ENCODE measurements at places on chromosomes 4 and X.

DNA sequence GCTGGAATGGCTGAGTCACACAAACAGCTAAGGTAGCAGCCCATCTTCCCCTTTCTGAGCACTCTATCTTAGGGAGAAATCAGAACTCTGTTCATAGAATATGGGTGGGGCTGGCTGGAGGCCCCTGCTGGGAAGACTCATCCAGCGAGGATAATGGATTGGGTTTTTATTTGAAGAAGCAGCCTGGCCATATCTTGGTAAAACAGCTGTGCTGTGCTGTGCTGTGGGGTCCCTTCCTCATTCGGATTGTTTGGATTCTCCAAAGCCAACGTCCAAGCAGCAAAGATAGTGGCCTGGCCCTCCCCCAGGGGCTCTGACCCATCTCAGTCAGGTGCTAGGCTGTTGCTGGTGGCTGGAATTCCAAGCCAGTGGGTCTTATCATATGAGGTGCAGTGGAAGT is 63.8 kb downstream of the ZNF718 start:
- ATAC-seq: no peak

GRCh38 chr4:39024311-39024865 is 7.8 kb downstream of the TMEM156 start:
- ATAC-seq: no peak

DNA sequence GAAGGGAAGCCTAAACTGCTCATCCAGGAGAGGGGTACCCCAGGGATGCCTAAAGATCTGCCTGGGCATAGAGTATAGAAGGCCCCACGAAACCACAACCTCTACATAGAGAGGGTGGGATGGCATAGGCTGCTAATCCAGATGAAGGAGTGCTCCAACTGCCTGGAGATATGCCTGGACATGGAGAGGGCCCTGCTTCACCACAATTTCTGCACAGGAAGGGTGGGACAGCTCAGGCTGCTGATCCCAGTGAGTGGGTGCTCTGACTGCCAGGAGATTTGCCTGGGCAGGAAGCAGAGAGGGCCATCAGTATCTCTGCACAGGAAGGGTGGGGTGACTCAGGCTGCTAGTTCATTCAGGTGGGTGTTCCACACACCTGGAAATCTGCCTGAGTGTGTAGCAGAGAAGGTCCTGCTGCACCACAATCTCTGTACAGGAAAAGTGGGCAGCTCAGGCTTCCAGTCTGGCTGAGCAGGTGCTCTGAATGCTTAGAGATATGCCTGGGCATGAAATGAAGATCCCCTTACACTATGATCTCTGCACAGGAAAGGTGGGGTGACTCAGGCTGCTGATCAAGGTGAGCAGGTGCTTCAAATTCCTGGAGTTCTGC is 61.1 kb downstream of the ZNF518B start:
- peak; percentile 82 for ATAC-seq

DNA sequence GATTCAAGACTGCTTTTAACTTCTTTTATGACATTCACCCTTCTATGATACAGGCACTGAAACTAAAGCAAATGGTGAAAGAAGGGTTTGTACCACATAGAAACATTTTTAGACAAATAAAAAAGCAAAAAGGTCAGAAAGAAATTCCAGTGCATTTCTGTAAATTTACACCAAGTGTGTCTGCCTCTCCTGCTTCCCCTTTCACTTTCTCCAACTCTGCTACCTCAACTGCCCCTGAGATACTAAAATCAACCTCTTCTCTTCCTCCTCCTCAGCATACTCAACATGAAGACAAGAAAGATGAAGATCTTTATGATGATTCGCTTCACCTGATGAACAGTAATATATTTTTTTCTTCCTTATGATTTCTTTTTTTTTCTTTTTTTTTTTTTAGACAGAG is 187.9 kb downstream of the LRBA start:
- ATAC-seq: no peak

DNA sequence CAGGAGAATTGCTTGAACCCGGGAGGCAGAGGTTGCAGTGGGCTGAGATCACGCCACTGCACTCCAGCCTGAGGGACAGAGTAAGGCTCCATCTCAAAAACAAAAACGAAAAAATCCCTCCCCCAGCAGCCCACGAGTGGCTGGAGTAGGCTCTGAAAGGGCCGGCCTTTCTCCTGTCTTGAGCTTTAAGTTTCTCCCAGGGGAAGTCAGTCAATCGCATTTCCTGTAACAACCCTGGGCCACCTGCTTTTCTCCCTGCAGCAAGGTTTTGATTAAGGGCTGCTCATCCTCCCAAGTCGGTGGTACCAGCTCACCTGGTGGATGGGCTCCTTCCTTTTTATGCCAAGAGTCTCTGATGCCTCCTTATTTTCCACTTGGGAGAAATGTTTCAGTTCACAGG is 2.0 kb upstream of the NYX start:
- ATAC-seq: no peak

GRCh38 chr4:3523146-3523627 is 9.0 kb downstream of the LRPAP1 start:
- ATAC-seq: no peak

- ATAC-seq: no peak
Observed at GRCh38 chrX:130607431-130607830, 205.6 kb downstream of the RBMX2 start.

DNA sequence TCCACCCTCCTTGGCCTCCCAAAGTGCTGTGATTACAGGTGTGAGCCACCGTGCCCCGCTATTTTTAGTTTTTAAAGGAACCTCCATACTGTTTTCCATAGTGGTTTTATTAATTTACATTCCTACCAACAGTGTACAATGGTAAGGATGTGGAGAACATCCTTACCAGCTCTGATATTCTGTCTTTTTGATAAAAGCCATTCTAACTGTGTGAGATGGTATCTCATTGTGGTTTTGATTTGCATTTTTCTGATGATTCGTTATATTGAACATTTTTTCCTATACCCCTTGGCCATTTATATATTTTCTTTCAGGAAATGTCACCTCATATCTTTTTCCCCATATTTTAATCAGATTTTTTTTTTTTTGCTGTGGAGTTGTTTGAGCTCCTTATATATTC is 14.2 kb upstream of the TLR2 start:
- ATAC-seq: no peak

DNA sequence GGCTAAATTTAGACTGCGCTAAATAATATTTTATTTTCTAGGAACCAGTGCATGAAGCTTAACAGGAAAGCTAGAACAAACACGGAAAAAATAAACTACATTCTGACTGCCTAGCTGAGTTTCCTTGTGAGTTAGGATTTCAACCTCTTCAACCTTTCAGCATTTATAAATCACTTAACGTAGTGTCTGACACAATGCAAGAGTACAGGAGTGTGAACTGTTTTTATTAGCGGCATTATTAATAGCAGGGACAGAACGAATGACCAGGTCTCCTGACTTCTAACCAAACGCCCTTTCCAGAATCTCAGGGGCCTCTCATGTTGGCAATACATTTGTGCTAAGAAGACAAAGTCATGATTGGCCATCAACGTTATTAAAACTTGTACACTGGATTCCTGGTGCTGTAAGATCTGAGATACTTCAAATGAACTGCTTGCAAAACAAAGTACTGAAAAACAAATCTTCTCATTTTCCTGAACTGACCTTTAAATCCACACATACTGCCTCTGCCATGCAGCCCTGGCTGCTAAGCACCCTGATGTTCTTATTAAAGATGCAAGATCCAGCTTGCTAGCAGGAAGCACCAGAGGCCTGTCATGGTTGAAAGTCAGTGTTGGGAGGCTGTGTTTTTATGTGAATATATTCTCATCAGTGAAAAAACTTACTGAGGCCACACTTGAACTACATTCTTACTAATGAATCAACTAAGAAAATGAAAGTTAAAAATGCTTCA is 380.4 kb upstream of the CPEB2 start:
- ATAC-seq: no peak

- no peak for ATAC-seq
Observed at GRCh38 chr4:3332498-3332897, 39.7 kb downstream of the RGS12 start.

DNA sequence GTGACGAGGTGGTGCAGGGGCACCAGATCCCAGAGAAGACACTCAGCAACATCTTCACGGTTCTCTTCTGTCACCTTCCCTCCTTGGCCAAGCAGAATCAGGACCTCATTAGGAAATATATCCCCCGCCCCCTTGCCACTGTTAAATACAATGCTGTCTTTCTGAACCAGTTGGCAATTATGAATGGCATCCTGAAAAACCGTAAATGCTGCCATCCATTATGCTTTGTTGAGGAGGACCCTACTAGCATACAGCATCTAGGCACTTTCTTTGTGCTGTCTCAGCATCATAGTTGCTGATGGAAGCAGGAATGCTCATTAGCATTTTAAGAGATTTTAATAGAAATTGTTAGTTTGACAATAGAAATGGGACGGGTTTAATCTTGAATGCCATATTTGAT is 138.5 kb downstream of the DCLK2 start:
- no peak for ATAC-seq

GRCh38 chrX:30593440-30594200 is 16.1 kb upstream of the TASL start:
- no peak for ATAC-seq
